ENCODE measurements at places on chromosomes 11 and 22. TPM values are rescaled to one million over a fixed set of nuclear protein-coding genes. Genes with fewer than 3 reads are reported as not detected.

- DNase-seq: peak; percentile 13
Observed at GRCh38 chr11:22244986-22245592, 52.2 kb downstream of the ANO5 start.

GRCh38 chr11:95095858-95096587 is 6.4 kb downstream of the ENDOD1 start:
- DNase-seq: no peak

DNA sequence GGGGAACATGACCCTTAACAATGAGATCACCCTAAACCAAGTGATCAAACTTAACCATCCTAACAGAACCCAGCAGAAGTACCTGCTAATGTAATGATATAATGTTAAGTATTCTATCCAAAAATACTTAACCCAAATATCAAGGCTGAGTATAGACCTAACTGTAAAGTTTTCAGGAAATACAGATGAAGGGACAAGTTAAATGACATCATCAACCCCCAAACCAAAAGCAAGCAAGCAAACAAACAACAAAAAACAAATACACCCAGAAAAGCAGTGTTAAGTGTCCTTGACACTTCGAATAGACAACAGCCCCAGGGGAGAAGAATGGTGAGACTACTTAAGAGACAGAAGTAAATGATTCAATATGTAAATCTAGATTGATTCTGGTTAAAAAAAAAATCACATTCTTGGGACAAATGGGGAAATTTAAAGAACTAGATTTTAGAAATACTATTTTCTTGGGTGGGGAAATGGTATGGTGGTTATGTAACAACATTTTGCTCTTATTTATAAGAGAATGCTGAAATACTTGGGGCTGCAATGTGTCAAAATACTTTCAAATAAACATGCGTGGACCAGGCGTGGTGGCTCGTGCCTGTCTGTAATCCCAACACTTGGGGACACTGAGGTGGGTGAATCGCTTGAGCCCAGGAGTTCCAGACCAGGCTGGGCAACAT is 2.5 kb downstream of the CSTF3 start:
- DNase-seq: no peak

DNA sequence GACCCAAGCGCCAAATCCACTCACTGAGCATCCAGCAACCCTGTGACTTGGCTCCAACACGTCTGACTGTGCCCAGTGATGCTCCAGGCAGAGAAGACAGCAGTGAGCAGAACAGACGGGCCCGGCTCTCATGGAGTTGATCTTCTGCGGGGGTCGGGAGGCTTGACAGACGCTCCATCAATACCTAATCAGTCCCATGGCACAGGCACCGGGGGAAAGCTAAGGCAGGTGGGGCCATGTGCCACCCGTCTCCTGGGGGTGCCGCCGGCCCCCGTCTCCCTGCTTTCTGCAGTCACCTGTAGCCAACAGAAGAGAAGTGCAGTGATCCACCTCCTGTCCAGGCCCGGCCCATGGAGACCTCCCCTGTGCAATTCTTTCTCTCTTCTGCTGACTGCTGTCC is 47.5 kb downstream of the LINC01488 start:
- no peak for DNase-seq

DNA sequence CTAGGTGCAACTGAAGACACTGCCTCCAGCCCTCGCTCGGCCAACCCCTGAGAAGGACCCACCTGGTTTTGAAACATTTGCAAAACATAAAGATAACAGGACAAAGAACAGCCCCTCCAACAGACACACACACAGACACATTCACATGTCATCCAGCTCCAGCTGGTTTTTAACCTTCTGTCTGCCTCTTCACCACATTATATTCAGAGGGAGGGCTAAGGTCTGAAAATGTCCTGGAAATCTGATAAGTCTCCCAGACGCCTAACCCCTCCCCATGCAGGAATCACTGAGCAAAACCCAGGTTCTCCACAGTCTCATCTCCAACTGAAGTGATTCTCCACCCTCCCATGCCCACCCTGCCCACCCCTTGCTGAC is 29.4 kb downstream of the PACSIN2 start:
- no peak for DNase-seq

GRCh38 chr22:24095826-24096757 is 85.0 kb downstream of the CABIN1 start:
- no peak for DNase-seq

- no peak for DNase-seq
Observed at GRCh38 chr11:129932381-129933067, 37.1 kb upstream of the NFRKB start.

- no peak for DNase-seq
Observed at GRCh38 chr11:111193924-111194490, 51.5 kb upstream of the POU2AF2 start.

- DNase-seq: no peak
Observed at GRCh38 chr11:92826136-92826535, 143.3 kb upstream of the MTNR1B start.

- peak; percentile 30 for DNase-seq
Observed at GRCh38 chr11:1876361-1877063, 15.2 kb downstream of the PRR33 start.

GRCh38 chr11:99683933-99684332 is 663.2 kb downstream of the CNTN5 start:
- DNase-seq: no peak

DNA sequence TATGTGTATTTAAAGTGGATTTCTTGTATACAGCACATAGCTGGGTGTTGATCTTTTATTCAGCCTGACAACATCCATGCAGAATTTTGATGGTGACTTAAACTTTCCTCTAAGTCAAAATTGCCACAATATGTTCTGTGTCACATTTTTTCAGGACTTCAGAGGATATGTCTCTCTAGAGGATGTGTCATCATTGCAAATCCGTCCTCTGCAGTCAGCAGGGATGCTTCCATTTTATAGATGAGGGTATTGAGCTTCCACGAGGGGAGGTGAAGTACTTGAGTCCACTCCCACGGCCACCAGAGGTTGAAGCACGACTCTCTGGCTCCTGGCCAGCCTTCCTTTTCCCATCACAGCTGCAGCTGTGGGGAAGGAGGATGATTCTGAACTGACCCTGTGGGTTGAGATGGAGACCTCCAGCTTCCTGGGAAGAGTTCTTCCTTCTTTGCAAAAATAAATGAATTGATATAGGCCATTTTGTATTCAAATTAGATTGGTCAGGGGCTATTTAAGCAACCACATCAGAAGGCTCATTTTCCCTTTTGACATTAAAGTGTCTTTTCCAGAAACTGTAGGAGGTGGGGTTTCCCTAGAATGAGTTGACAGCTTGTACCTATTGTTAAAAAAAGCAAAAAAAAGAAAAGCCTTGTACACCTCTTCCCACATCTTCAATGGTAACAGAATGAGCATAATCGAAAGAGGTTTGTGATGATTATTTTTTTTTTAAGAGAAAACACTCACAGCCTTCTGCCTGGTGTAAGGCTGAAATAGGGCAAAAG is 55.2 kb upstream of the MYEOV start:
- no peak for DNase-seq

GRCh38 chr22:23804781-23805291 is 18.1 kb downstream of the SMARCB1 start:
- DNase-seq: no peak

GRCh38 chr11:86143087-86144030 is 74.5 kb upstream of the PICALM start:
- DNase-seq: no peak

- DNase-seq: no peak
Observed at GRCh38 chr11:120658071-120658423, 146.5 kb downstream of the GRIK4 start.

- no peak for DNase-seq
Observed at GRCh38 chr11:34353881-34354280, 3.9 kb downstream of the ABTB2 start.

DNA sequence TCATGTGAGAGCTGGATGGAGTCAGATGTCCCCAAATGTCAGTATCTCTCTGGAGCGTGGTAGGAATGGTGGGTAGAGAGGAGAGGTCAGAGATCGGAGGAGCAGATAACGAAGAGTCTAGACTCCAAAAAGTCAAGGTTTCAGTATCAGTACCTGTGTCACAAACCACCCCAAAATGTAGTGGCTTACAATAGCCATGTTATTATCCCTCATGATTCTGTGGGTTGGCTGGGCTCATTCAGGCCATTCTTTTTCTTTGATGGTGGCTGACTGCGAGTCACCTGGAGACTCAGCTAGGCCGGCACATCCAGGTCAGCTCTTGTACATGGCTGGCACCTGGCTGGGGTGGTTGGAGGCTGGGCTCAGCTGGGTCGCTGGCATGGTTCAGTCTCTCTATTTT is 7.3 kb upstream of the SSTR3 start:
- DNase-seq: no peak

- no peak for DNase-seq
Observed at GRCh38 chr11:19940831-19941230, 219.4 kb downstream of the DBX1 start.

DNA sequence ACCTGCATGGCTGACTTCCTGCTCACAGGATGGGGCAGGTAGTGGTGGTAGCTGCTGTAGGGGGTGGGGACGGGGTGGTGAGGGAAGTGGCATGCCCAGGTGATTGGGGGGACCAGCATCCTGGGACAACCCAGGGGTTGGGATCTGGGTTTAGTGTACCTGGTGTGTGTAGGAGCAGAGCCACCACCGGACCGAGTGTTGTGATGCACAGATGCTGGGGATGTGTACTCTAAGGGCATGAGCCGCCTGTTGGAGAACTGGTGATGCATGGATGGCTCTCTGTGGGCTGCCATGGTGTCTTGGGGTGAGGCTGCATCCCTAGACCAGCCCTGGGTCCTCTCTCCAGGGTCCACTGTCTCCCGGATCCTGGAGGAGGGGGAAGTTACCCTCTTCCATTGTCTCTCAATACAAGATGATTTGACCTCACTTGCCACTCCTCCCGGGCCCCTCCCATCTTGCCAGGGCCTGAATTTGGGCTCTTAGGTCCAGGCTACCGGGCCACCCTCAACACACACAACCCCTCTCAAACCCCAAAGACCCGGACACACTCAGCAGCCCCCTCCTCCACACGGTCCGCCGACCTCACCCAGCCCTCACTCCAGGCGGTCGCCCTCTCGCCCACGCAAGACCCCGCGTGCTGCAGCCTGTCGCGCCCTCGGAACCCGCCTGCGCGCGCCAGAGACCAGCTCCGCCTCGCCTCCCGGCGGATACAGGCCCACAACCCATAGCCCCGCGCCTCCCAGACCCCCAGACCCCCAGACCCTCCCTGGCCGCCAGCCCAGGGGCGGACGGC is 619 bp downstream of the LRRC75B start:
- DNase-seq: no peak

DNA sequence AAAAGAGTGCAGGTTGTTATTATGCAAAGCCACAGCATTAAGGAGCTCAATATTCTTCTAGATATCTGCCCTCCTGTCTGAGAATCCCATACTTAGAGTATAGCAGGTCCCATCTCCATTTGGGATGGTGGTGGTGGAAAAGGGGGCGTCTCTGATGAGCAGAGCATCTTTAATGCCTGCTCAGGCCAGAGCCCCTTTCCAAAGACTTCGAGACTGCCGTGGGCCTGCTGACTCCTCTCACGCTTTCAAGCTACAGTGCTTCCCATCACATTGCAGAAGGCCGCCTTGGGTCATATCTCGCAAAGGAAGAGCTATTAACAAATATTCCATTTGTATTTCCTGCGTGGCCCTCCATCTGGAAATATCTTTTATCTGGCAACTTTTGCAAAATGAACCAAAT is 10.9 kb downstream of the LMO2 start:
- DNase-seq: no peak

DNA sequence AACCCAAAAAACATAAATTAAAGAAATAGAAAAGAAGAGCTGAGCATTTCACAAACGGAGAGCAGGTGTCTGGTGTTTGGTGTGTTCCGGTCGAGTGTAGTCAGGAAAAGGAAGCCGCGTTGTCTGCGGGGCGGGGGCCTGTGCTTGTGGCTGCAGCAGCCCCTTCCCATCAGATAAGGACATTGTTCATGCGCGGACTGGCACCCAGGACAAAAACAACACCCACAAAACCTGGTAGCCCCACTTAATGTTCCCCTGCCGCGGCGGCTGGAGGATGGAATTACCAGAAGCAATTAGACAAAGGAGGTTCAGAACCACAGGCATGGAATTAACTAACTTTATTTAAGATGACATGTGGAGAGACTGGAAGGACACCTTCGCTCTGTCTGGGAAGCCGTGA is 29.9 kb downstream of the KRTAP5-5 start:
- DNase-seq: peak; percentile 9

- no peak for DNase-seq
Observed at GRCh38 chr11:2687782-2688191, 12.0 kb downstream of the KCNQ1OT1 start.

- DNase-seq: no peak
Observed at GRCh38 chr11:109929308-109929707, 163.9 kb upstream of the ZC3H12C start.

GRCh38 chr11:108093128-108093904 is 28.1 kb upstream of the ACAT1 start:
- DNase-seq: no peak

DNA sequence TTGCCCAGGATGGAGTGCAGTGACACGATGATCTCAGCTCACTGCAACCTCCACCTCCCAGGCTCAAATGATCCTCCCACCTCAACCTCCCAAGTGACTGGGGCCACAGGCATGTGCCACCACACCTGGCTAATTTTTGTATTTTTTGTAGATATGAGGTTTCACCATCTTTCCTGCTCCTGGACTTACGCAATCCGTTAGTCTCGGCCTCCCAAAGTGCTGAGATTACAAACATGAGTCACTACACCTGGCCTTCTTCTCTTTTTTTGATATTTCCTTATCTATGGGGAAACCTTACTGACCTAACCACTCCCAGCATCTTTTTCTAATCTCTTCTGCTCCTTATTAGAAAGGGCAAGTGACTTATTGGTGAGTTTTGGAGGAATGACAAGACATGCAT is 121.7 kb upstream of the CHORDC1 start:
- no peak for DNase-seq

GRCh38 chr11:115739146-115739545 is 234.9 kb upstream of the CADM1 start:
- DNase-seq: no peak

DNA sequence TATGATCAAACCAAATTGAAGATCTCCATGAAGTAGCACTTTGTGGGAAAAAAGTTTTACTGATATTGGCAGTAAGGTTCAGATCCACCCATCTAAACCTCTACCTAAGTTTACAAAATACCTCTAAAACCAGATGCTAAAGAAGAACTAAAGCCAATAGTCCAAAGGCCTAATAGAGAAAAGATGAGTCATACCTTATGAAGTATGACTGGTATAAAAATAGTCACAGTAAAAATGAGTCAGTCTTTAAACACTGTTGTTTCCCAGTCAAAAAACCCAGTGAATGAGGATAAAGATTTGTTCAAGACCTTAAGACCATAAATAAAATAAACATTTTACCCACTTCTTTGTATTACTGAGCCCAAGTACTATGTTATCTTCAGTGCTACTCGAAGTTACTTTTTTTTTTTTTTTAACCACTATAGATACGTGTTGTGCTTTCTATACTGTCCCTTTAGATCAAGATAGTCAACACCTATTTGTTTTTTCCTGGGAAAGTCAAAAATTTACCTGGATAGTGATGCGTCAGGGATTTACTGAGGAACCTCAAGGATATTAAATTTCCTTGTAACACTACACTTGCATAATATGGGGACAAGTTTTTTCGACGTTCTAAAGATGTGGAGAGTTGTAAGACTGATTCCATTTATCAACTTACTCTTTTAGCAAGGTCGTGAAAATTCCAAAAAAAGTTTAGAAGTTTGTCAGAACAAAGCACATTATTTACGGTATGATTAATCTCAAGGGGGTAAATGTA is 87.3 kb downstream of the CCDC73 start:
- DNase-seq: no peak

TESMIN gene
- 3.4 TPM for polyA plus RNA-seq

TTLL12 gene
- polyA plus RNA-seq: 20.8 TPM

DGAT2 gene
- polyA plus RNA-seq: 0.08 TPM

SMIM35 gene
- 0.21 TPM for polyA plus RNA-seq
